ENCODE measurements at places on chromosomes 7 and 10.

DNA sequence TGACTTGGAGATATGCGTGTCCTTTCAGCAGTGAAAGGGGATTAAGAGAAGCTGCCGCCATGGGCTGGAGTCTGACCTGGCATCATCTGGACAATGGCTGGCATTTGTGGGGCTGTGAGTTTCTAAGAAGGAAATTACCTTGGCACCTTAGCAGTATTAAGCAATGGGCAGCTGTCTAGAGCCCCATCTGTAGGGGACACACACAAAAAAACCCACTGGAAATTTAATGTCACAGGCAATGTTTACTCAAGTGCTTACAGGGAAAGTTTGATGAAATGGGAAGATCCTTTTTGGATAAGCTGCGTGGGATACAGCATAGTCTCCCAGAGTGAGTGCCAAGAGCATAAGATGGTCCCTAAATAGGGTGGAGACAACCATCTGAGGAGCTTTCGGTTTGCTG lies 25.0 kb downstream of the ADRA2A start:
- DNase-seq = no peak

GRCh38 chr7:142908921-142909890 lies 23.7 kb upstream of the TRPV6 start:
- DNase-seq = peak; percentile 57

DNA sequence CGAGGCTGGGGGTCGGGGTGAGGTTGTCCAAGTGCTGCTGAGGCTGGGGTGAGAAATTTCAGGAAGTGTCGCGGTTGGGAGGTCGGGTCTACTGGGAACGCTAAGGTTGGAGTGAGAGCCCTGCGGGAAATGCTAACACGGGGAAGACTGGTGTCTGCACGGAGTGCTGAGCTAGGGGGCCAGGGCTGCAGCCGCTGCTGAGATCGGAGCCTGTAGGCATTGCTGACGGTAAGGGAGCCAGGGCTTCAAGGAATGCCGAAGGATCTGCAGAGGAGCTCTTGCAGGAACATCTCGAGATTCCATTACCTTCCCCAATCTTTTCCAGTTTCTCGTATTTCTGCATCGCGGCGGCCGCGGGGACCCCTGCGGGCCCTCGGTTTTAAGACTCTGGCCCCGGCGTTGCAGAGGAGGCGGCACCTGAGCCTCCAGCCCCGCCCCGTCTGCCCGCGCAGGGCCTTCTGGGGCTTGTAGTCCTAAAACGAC lies at the start of gene CDK5:
TSS of gene CDK5 (minus strand) at position 392 of the 483 bp plus-strand sequence. CDS start at position 343, 49 bp downstream.
- DNase-seq = no peak

- no peak for DNase-seq
Observed at GRCh38 chr10:71092812-71093401, 119.5 kb upstream of the UNC5B start.

- no peak for DNase-seq
Observed at GRCh38 chr10:16776896-16777295, 40.3 kb downstream of the RSU1 start.

- peak; percentile 69 for DNase-seq
Observed at GRCh38 chr10:48802611-48803071, 118.0 kb downstream of the WDFY4 start.

DNA sequence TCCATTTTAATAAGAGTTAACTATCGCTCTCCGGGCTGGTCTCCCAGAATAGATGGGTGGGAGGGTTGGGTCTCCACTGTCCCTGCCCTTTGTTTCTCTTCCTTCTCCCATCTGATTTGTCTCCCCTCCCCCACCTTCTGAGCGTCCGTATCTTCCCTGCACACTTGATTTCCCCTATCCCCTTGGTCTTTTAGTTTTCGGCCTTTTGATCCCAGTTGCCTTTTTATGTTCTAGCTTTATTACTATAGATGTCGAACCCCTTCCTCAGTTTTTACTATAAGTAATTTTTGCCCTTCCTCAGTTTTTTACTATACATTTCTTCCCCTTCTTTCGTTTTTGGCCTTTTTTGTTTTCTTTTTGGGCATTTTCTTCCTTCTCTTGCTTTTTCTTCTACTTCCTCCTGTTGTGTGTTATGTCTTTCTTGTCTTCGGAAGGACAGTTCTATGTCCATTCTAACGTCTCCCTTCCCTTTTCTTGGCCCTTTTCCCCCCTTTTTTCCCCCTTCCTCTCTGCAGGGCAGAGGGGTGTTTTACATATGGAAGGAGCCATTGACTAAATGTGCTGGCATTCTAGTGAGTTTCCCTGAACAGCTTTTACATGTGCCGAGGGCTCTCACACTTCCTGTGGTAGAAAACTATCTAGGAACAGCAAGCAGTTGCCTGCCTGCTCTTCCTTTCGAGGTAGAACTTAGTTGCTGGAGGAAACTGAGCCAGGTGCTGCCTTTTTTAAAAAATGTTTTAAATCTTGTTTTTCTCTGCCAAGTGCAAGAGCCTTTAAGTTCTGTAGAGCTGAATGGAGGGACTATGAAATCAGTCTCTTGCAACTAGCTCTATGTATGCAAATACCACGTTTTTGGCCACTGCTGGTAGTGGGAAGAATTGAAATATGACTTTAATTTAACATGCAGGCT lies 2.8 kb downstream of the TET1 start:
- DNase-seq = no peak

- DNase-seq = no peak
Observed at GRCh38 chr7:78770422-78771410, 682.8 kb downstream of the MAGI2 start.

GRCh38 chr7:27782849-27783248 lies 42.9 kb downstream of the TAX1BP1 start:
- DNase-seq = no peak

- peak; percentile 74 for DNase-seq
Observed at GRCh38 chr10:72335394-72336258, 19.1 kb downstream of the DNAJB12 start.

- DNase-seq = no peak
Observed at GRCh38 chr10:90352288-90352687, 505.6 kb downstream of the HTR7 start.

GRCh38 chr7:1019789-1020610 lies 24.3 kb upstream of the GPR146 start:
- DNase-seq = no peak

- no peak for DNase-seq
Observed at GRCh38 chr7:66747881-66748511, 7.5 kb downstream of the RABGEF1 start.

- DNase-seq = no peak
Observed at GRCh38 chr10:86763404-86763803, 7.0 kb downstream of the BMPR1A start.

DNA sequence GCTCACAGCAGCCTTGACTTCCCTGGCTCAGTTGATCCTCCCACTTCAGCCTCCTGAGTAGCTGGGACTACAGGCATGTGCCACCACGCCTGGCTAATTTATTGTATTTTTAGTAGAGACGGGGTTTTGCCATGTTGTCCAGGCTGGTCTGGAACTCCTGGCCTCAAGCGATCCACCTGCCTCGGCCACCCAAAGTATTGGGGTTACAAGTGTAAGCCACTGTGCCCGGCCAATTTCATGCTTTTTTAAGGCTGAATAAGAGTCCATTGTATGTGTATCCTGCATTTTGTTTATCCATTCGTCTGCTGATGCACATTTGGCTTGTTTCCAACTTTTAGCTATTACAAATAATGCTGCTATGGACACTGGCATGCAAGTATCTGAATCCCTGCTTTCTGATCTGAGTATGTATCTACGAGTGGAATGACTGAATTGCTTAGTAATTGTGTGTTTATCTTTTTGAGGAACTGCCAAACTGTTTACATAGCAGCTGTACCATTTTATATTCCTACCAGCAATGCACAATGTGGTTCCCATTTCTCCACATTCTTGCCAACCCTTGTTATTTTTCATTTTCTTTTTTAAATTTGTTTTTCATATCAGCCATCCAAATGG lies 37.3 kb upstream of the TPST1 start:
- no peak for DNase-seq

GRCh38 chr10:12418000-12418399 lies 68.7 kb downstream of the CAMK1D start:
- no peak for DNase-seq

DNA sequence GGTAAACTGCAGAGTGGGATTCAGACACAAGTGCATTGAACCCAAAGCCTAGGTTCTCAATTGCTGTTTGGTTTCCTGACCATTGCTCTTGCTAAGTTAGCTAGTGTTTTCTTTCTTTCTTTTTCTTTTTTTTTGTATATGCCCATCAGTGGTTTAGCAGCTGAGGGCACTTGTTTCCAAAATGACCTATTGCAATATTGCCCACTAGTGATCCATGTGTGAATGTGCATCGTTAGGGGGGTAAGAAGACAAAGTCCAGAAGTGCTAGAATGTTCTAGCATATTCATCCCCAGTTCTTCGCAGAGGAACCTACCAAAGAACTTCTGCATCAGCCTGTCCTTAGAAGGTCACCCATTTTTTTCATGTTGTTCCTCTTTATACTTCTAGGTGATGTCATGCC lies 252.8 kb upstream of the GPR26 start:
- DNase-seq = no peak

- DNase-seq = no peak
Observed at GRCh38 chr7:49718760-49719159, 54.7 kb upstream of the VWC2 start.

- DNase-seq = peak; percentile 53
Observed at GRCh38 chr10:113385021-113385999, 167.5 kb upstream of the HABP2 start.

DNA sequence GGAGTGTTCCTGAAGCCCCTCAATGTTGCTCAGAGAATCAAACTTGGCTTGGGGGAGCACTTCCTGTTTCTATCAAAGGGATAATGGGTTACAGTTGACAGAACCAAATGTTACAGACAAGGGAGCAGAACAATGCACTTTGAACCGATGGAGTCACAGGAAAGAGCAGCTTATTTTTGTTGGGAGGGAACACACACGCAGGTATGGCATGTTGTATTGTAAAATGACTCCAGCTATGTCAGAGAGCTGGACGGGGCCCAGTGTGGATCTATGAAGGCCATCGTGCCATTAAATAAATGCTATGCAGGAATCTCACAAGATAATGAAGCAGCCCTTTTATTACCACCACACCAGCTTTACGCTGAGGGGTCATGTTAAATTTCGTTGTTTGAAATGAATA lies 35.1 kb downstream of the RHOBTB1 start:
- no peak for DNase-seq

- no peak for DNase-seq
Observed at GRCh38 chr7:156487811-156488533, 152.6 kb upstream of the RNF32 start.

DNA sequence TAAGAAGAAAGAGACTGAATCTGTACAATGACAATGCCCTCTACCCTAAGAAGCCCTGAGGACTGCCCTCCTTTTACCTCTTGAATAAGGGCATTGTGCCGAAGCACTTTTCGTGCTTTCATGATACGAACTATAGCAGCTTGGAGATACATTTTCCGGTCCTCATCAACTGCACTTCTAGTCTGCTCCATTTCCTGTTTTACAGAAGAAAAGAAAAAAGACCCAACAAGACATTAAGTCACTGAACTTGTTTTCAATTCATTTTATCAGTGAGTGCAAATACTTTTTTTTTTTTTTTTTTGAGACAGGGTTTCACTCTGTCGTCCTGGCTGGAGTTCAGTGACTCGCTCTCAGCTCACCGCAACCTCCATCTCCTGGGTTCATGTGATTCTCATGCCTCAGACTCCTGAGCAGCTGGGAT lies 78.4 kb downstream of the CUL2 start:
- no peak for DNase-seq

GRCh38 chr7:32761451-32762205 lies 129.9 kb downstream of the KBTBD2 start:
- peak; percentile 10 for DNase-seq

- DNase-seq = no peak
Observed at GRCh38 chr7:152076324-152076821, 50.9 kb downstream of the GALNT11 start.

DNA sequence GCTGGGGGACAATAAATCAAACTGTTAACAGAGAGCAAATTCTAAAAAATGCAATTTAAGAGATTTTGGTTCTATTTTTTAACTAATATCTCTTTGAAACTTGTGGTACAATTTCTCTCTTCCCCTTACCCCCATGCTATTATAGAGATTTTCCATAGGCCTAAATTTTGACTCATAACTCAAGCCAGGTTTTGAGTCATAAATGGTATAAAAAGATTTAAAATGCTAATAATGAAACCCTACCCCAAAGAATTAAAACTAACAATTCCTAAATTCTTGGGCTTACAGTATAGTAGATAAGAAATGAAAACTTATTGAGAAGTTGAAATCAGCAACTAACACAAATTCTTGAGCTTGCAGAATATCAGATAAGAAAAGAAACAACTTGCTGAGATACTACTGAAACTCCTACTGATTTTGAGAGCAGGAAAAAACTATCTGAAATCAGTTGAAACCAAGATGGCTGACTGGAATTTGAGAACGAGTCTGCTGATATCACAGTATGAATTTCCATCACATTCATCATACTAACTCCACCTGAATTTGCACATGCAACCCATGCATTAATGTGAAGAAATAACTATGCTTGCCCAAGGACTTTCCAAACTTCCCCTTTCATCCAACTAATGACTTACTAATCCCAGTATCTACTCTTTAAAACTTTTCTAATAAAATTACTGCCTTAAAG lies 36.3 kb downstream of the POT1 start:
- DNase-seq = no peak

DNA sequence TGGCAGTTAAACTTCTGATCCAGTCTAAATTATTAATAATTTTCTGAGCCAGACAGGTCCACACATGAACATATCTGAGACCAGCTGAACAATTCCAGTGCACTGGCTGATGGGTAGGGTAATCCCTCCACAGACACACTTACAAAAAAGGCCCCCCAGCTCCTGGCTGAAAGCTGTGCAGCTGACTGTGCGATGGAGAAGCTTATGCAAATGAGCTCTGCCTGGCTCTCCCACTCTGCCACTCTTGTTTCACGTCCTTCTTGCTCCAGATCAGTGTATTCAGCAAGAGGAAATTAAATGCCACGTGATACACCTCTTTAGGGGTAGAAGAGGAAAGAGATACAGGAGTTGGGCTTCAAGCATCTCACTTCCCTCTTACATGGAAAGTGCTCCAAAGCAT lies 76.4 kb upstream of the FEZF1 start:
- DNase-seq = no peak

DNA sequence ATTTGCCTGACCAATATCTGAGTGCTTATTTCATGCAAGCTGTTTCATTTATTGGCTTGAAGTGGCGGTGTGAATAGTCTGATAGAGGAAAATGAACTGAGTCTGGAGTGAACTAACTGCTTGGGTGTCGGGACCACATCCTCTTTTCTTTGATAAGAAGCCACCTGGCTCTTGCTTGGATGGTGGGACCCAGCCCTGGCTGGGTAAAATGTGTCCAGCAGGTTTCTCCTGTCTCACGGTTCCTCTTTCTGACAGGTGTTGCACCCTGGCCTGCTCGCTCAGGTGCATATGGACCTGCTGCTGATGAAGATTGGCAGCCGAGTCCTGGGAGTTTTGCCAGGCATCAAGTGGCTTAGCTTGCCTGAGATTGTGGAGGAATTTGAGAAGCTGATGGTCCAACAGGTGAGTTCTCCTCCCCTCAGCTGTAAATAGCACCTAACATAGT lies 1.6 kb downstream of the ADCK2 start:
- DNase-seq = peak; percentile 49

DNA sequence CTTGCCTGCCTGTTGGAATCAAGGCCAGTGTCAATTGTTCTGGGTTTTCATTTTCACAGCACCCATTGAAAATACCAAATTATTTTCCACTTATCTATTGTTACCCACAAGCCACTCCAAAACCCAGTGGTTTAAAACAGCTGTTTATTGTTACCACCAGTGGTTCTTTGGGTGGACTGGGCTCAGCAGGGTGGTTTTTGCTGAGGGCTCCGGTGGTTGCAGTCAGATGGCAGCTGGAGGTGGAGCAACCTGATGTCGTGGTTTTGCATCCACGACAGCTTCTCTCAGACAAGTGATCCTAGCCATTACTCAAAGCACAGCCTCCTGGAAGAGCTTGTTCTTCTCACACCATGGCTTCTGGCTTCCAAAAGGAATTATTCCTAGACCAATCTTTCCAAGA lies 235.1 kb upstream of the ADARB2 start:
- no peak for DNase-seq

GRCh38 chr10:59099481-59099880 lies 77.0 kb upstream of the PHYHIPL start:
- DNase-seq = no peak

Measured in GM13976 (cell line).